Stimulated activated CD8-positive, alpha-beta memory T cell treated with anti-CD3 and anti-CD28 coated beads, Interleukin-7, amount 100 ng/mL, for 1 hour (primary cell): ENCODE measurements at places on chromosomes 3 and 15.

- DNase-seq: no peak
These were observed 1.3 kb downstream of the NEIL1 start for GRCh38 chr15:75348034-75348561.

DNA sequence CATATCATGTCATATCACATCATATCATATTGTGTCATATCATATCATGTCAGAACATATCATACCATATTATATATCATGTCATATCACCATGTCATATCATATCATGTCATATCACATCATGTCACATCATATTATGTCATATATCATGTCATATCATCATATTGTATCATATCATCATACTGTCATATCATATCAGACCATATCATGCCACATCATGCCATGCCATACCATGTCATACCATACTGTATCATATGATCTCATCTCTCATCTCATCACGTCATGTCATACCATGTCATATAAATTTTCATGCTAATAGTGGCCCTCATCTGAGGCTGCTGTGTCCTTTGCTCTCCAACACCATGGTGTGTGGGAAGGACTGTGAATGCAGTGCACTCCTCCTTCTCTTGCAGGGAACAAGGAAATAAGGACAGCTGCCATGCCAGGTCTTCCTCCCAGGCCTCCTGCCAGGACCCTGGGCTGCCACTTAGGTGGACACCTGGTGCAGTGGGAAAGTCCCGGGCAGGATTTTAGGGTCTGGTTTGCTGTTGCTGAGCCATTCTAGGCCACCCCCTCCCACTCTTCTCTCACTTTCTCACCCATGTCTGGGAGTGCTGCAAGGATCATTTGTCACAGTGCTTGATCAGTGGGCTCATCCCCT is 72.4 kb upstream of the TRPM1 start:
- DNase-seq: no peak

GRCh38 chr15:52227456-52227855 is 36.3 kb upstream of the GNB5 start:
- peak; percentile 37 for DNase-seq

DNA sequence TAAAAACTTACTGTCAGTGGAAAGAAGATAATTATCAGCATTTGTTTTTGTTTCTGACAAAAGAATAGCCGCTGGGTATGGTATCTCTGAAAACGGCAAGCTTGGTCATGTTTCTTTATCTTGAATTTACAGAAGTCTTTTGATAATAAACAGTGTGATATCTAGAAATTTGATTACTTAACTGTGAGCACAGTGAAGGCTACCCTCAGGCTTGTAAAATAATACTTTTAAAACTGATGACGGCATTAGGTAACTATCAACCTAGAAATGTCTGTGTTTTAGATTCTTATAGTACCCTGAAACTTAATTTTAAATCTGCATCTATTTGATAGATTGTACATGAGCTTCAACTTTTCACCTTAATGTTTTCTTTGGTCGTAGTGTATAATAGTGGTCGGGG is 43.4 kb downstream of the NSUN3 start:
- no peak for DNase-seq

- no peak for DNase-seq
These were observed 334.5 kb upstream of the FRG2C start for GRCh38 chr3:75329476-75330097.

GRCh38 chr3:45646051-45646585 is 43.1 kb upstream of the SACM1L start:
- no peak for DNase-seq
